Stimulated activated CD4-positive, alpha-beta T cell treated with anti-CD3 and anti-CD28 coated beads, Interleukin-12 subunit alpha, Interleukin-12 subunit beta, amount 100 ng/mL, for 24 hours (primary cell): ENCODE measurements at places on chromosomes 3 and 15.

DNA sequence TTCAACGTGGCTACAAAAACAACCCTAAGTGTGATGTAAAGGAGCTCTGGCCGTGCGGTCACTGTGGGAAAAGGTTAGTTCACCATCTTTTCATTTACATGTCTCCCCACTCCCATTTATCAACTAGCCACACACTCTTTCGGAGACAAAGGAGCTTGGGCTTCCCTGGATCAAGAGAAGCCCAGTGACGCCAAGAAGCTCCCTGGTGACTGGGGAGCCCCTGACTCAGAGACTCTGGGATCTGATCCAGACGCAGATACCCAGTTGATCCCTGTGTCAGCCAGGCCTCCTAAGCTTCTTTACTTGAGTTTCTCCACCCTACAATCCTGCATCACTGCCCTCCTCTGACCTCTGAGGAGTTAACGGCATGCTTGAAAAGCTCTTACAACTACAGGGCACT, 43.9 kb downstream of the HEG1 start:
- no peak for DNase-seq

GRCh38 chr3:39849992-39850715, 40.7 kb downstream of the MYRIP start:
- DNase-seq = no peak

GRCh38 chr3:10137178-10137577, 4.4 kb upstream of the VHL start:
- DNase-seq = no peak

DNA sequence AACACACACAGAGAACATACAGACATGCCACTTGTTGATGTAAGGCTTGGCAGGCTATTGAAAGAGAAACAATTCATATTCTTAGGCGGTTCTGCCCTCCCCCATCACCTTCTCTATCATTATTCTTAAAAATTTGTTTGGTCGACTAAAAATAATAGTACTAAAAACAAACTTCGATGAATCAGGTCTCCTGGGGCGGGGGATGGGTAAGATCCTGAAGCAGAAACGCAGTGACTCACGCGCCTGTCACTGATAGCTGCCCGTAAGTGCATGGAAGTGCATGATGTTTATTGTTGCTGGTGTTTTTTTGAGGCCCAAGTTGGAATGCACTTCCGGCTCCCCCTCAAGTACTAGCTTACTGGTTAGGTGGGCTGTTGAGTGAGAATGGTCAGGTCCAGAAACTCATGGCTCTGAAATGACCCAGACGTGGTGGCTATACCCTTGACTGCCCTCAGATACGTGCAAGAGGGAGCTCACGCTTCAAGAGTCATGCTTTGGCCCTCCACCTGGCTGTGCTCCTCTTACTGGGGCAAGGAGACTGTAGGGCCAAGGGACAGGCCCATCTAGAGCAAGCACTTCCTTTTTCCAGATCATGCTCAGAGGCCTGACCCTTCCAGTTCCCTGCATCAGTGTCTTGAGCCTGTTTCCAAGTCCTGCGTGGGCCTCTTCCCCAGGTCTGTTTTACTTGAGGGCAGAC, 10.9 kb downstream of the SMAD3 start:
- peak; percentile 58 for DNase-seq
